Peyer's patch (tissue), 4 donors: ENCODE measurements at places on chromosomes 5 and 9.

DNA sequence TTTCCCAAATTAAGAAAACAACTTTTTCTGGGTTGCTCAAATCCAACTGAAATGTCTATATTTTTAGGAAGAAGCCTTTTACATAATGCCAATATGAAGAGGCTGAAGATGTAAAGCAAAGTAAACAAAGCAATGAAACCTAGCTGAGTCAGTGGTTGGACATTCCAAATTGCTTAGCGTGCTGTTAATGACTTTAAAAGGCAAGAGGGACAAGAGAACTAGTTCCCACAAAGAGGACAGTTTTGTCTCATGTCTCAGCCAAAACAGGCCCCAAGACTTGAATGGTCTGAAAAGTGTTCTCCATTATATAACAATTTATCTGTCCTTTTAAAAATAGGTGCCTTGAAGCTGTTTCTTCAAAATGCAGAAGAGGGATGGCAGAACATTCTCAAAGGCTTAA lies 407.0 kb downstream of the ENC1 start:
- no peak for DNase-seq

DNA sequence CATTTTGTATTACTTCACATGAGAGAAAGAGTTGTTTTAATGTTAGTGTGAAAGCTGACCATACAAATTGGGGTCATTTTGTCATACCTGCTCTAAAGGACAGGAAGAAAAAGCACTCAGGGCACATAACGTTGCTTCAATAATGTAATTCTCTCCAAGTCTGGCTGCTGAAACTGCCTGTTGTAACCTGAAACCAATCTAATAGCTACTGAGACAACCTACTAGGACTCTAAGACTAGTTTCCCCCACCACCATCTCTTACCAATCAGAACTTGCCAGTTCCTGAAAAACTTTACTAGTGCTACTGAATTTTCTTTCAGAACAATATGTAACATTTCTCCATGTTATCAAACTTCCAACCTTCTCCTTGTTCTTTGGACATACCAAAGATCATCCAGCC lies 374.7 kb downstream of the PTPRD start:
- DNase-seq: no peak

GRCh38 chr9:32326146-32326545 lies 58.3 kb upstream of the ACO1 start:
- no peak for DNase-seq

DNA sequence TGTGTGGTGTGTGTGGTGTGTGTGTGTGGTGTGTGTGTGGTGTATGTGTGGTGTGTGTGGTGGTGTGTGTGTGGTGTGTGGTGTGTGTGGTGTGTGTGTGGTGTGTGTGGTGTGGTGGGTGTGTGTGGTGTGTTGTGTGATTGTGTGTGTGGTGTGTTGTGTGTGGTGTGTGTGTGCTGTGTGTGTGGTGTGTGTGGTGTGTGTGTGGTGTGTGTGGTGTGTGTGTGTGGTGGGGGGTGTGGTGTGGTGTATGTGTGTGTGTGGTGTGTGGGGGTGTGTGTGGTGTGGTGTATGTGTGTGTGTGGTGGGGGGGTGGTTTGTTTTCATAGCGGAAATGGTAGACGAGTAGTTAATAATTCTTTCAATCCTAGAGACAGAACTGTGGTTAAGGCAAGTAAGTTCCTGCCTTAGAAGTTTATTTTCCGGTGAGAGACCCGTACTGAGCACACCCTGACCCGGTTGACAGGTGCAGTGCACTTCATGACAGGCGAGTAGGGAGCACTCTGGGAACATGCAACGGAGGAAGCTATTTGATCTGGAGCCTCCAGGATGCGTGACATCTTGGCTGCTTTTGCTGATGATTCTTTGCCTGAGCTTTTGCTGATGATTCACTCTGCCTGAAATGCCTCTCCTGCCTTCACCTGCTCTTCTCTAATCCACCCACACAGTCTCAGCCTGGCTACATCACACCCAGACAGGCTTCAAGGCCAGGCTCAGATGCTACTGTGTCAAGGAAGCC lies 21.7 kb upstream of the FAT2 start:
- DNase-seq: no peak

- no peak for DNase-seq
Measured at GRCh38 chr5:82800826-82801225, 276.4 kb downstream of the TMEM167A start.

GRCh38 chr9:105502276-105502675 lies 54.4 kb downstream of the FSD1L start:
- no peak for DNase-seq
